ENCODE measurements at places on chromosomes 5 and 9. TPM values are rescaled to one million over a fixed set of nuclear protein-coding genes. Genes with fewer than 3 reads are reported as not detected.

- DNase-seq, result no peak
- no peak overlapping the region for H3K4me3 ChIP-seq
- H3K36me3 ChIP-seq, result no peaks in the 10 kb centered on the region
- H3K27ac ChIP-seq, result no peak overlapping the region
These were observed 79.3 kb downstream of the PTPN3 start for GRCh38 chr9:109418827-109419226.

- no peak overlapping the region for H3K4me3 ChIP-seq
- no peaks in the 10 kb centered on the region for H3K36me3 ChIP-seq
- H3K27ac ChIP-seq, result no peak overlapping the region
These were observed 8.1 kb downstream of the ARL15 start for GRCh38 chr5:54302267-54302687.

DNA sequence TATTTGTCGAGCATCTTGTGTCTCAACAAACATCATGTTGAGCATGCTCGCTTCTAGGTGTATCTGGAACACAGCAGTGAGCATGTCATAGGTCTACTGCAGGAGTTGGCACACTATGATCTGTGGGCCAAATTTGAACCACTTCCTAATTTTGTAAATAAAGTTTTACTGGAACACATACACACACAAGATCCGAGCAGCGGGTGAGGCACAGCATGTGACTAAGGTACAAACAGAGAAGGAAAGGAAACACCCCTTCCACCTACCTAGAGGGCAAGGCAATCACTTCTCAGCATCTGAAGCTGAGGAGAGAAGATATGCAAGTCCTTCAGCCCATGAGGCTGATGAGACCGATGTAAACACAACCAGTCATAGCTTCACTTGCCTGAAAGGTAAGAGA, 200.4 kb downstream of the MED10 start:
- H3K4me3 ChIP-seq, result no peak overlapping the region
- no peaks in the 10 kb centered on the region for H3K4me1 ChIP-seq
- no peaks in the 10 kb centered on the region for H3K36me3 ChIP-seq
- H3K27ac ChIP-seq, result no peak overlapping the region

DNA sequence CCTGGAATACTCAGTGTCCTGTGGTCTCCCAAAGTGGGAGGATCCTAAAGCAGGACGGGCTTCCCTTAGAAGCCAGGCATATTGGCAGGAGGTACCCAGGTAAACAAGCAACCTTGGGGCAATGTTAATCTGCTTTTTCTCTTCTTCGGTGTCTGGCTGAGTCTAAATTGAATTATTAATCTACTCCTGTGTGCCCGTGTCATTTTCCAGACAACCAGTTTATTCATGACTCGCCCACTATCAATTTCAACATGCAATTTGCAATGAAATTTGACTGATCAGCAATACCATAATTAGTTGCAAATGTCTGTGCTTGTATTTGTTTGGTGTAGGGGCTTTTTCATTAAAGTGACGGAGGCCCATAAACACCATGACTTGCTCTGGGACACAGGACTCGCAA, 32.9 kb upstream of the JADE2 start:
- H3K4me1 ChIP-seq, result no peaks in the 10 kb centered on the region
- no peak overlapping the region for H3K4me3 ChIP-seq
- H3K27me3 ChIP-seq, result no peaks in the 10 kb centered on the region

- H3K4me3 ChIP-seq, result no peak overlapping the region
- H3K27me3 ChIP-seq, result no peaks in the 10 kb centered on the region
- no peak for DNase-seq
These were observed 96.8 kb upstream of the PJA2 start for GRCh38 chr5:109506556-109506955.

DNA sequence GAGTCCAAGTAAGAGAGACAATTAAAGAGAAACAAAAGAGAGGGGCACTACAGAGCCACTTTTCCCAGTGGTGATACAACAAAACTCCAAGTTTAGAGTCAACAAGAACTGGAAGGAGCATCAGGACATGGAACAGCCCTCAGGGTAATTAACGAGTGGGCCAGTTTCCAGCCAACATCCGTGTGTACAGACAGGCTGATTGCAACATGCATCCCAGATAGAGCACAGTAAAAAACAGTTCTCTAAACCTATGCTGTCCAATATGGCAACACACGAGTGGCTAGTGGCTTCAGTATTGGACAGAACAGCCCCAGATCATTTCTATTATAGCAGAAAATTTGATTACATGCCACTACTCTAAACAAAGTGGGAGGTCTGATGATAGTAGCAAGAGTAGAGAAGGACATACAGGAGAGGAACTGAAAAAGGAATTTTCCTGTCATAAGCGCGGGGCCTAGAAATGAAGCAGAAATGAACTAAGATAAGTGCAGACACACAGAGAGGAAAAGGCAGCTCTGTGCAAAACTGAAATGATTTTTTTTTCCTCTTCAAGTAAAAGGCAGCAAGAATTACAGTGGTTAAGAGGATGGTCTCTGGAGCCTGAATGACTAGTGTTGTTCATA, 175.6 kb upstream of the CCNG1 start:
- no peak overlapping the region for H3K27ac ChIP-seq
- no peaks in the 10 kb centered on the region for H3K27me3 ChIP-seq
- H3K36me3 ChIP-seq, result no peaks in the 10 kb centered on the region
- H3K4me1 ChIP-seq, result no peaks in the 10 kb centered on the region

DNA sequence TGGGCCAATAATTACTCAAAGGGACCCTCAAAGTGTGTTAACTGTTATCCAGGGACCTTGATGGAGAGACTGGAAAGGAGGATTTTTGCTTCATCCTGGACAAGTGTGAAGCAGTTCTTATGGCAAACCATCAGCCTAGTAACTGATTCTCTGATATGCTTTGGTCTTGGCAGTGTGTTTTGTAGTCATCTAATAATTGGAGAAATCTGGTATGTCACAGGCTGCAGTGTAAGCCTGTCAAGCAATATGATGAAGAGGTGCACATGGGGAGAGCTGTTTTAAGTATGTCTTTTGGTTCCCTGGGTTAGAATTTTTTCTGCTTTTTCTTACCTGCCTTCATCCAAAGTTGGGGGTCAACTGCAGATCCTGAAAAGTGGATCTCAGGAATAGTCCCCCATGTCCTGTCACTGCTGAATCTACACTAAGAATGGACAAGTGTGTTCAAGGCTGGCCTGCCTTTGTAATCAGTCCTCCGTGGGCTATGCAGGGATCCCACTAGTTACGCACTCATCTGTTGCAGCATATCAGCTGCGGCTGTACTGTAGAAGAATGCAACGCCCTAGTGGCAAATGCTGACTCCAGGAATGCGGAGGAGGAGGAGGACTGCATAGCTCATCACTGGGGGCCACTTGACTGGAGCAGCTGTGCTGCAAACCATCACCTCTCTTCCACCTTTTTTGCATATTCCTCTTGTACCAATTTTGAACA, 1.9 kb downstream of the SPTAN1 start:
- peak; percentile 49 for DNase-seq
- H3K36me3 ChIP-seq, result no peaks in the 10 kb centered on the region
- H3K4me1 ChIP-seq, result peaks cover 68% of the 10 kb centered on the region

GRCh38 chr5:117680426-117680825, 1105.8 kb upstream of the SEMA6A start:
- DNase-seq, result no peak
- H3K4me3 ChIP-seq, result no peak overlapping the region
- H3K4me1 ChIP-seq, result no peaks in the 10 kb centered on the region
- no peaks in the 10 kb centered on the region for H3K36me3 ChIP-seq
- no peaks in the 10 kb centered on the region for H3K27me3 ChIP-seq

- H3K4me1 ChIP-seq, result no peaks in the 10 kb centered on the region
- no peak for DNase-seq
- no peak overlapping the region for H3K27ac ChIP-seq
- no peaks in the 10 kb centered on the region for H3K36me3 ChIP-seq
- H3K27me3 ChIP-seq, result no peaks in the 10 kb centered on the region
These were observed 65.3 kb downstream of the CDH12 start for GRCh38 chr5:22787807-22788206.

DNA sequence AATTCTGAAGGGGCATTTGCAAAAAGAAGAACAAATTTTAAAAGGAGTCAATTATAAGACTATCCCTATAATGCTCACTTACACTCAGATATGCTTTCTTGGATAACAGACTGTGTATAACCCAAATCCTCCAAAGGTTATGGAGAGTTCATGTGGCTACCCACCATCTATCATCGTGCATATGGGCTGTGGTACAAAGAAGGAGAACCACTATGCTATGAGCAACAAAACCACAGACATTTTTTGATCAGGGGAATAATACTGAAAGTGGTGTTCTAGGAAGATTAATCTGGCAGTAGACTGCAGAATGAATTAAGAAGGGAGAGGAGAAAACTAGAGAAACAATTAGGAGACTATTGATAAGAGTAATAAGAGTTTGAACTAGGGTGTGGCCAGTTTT, 16.8 kb downstream of the NR3C1 start:
- no peak for DNase-seq
- H3K4me1 ChIP-seq, result peaks cover 42% of the 10 kb centered on the region
- H3K36me3 ChIP-seq, result no peaks in the 10 kb centered on the region
- no peak overlapping the region for H3K4me3 ChIP-seq

- no peaks in the 10 kb centered on the region for H3K36me3 ChIP-seq
- no peaks in the 10 kb centered on the region for H3K27me3 ChIP-seq
- H3K27ac ChIP-seq, result peak overlapping the region; percentile 40
- no peak overlapping the region for H3K4me3 ChIP-seq
These were observed 129.7 kb upstream of the MAP3K1 start for GRCh38 chr5:56685503-56686217.

DNA sequence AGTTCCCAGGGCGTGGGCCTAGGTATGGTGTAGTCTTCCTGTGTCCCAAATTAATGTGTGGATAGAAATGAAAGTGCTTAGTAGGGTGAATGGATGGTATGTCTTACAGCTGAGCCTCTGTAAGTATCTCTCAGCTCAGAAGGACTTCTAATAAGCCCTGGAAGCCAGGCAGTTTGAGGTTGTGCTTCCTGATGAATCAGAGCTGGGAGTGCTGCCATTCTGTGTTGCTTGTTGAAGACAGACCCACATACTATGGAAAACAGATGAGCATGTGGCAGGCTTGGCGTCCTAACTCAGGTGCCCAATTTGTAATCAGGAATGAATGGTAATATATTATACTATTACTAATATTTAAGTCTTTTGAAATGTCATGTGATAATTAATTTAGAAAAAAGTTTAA, 69.8 kb downstream of the CMYA5 start:
- H3K27me3 ChIP-seq, result no peaks in the 10 kb centered on the region
- H3K36me3 ChIP-seq, result no peaks in the 10 kb centered on the region
- H3K4me3 ChIP-seq, result no peak overlapping the region
- no peak overlapping the region for H3K27ac ChIP-seq
- no peak for DNase-seq

DNA sequence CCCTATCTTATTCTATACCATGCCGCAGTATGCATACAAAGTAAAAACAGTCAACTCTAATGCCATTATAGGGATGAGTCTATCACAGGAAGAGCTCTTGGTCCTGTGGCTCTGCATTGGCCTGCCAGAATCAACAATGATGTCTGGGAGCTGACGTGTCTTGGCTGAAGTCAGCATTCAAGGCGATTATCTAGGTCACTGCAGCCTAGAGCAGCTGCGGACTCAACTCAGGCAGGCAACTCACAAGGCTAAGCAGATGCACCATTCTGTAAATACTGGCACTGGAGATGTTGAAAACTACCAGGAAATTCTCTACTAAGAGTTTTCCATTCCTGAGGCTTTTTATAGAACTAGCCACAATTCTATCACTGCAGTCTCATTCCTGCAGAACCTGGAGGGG, 13.3 kb downstream of the SPATA9 start:
- H3K27ac ChIP-seq, result peak overlapping the region; percentile 78
- H3K4me1 ChIP-seq, result peaks cover 23% of the 10 kb centered on the region
- H3K4me3 ChIP-seq, result no peak overlapping the region
- no peaks in the 10 kb centered on the region for H3K36me3 ChIP-seq
- peak; percentile 59 for DNase-seq

DNA sequence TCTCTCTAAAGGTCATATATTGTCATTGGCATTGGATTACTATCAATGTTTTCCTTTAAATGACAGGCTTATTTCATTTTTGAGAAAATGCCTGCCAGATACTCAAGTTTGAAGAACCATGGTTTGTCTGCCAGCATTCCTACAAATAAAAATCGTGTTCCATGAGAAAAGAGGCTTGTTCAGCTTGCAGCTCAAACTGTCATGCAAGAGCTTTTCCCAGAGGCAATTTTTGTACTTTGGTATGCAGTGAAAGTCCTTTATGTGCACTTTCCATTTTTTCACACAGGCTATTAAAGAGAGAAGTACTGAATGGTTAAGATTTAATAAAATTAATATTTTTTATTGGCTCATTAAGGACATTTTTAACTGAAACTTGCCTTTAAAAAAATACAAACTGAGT, 110.4 kb downstream of the FBXO4 start:
- no peak overlapping the region for H3K4me3 ChIP-seq
- no peaks in the 10 kb centered on the region for H3K36me3 ChIP-seq
- H3K27ac ChIP-seq, result no peak overlapping the region
- no peaks in the 10 kb centered on the region for H3K27me3 ChIP-seq

DNA sequence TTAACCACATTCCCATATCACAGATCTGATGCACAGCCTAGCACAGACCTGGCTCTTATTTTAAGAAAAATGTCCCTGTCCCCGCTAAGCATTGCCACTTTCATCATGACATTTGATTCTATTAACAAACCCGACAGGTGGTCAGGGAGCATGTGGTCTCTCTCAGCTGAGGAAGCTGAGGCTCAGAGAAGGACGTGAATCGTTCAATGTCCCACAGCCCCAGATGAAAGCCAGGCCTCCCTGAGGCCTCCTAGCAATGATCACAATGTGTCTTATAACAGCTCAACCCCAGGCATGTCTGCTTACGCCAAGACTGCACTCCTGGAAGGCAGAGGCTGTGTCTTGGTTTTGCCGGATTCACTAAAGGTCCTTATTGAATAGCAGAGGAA, 10.4 kb upstream of the CRB2 start:
- no peaks in the 10 kb centered on the region for H3K36me3 ChIP-seq
- H3K27ac ChIP-seq, result peak overlapping the region; percentile 53
- peaks cover 6% of the 10 kb centered on the region for H3K27me3 ChIP-seq
- H3K4me1 ChIP-seq, result no peaks in the 10 kb centered on the region

DNA sequence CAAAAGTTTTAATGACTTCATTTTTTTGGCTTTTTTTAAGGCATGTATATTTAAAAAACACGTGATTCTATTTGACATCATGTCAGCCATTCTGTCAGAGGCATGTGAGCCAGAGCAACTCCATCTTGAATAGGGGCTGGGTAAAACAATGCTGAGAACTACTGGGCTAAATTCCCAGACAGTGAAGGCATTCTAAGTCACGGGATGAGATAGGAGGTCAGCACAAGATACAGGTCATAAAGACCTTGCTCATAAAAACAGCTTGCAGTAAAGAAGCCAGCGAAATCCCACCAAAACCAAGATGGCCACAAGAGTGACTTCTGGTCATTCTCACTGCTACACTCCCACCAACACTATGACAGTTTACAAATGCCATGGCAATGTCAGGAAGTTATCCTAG, 1000.6 kb upstream of the DMAC1 start:
- no peak overlapping the region for H3K27ac ChIP-seq
- H3K36me3 ChIP-seq, result no peaks in the 10 kb centered on the region
- no peaks in the 10 kb centered on the region for H3K27me3 ChIP-seq
- H3K4me1 ChIP-seq, result peaks cover 39% of the 10 kb centered on the region
- H3K4me3 ChIP-seq, result no peak overlapping the region

- H3K27me3 ChIP-seq, result peaks cover 18% of the 10 kb centered on the region
- H3K4me1 ChIP-seq, result no peaks in the 10 kb centered on the region
These were observed 30.7 kb downstream of the PAEP start for GRCh38 chr9:135592331-135592590.

INSYN2B gene
- not detected for total RNA-seq

REEP2 gene
- 6.4 TPM for total RNA-seq

HEMGN gene
- not detected for total RNA-seq

CCNB1 gene
- total RNA-seq, result 2.2 TPM

TRIM36 gene
- 69.1 TPM for total RNA-seq

OTULINL gene
- 6.2 TPM for total RNA-seq

CYLC2 gene
- total RNA-seq, result not detected

ZBTB43 gene
- total RNA-seq, result 16.2 TPM

HAVCR2 gene
- total RNA-seq, result 4.4 TPM

GGTA1 gene
- 37.8 TPM for total RNA-seq

OR2V2 gene
- not detected for total RNA-seq
